ENCODE measurements at places on chromosomes 3 and 15. TPM values are rescaled to one million over a fixed set of nuclear protein-coding genes. Genes with fewer than 3 reads are reported as not detected.

SFMBT1 gene
- total RNA-seq: 8.0 TPM

DNA sequence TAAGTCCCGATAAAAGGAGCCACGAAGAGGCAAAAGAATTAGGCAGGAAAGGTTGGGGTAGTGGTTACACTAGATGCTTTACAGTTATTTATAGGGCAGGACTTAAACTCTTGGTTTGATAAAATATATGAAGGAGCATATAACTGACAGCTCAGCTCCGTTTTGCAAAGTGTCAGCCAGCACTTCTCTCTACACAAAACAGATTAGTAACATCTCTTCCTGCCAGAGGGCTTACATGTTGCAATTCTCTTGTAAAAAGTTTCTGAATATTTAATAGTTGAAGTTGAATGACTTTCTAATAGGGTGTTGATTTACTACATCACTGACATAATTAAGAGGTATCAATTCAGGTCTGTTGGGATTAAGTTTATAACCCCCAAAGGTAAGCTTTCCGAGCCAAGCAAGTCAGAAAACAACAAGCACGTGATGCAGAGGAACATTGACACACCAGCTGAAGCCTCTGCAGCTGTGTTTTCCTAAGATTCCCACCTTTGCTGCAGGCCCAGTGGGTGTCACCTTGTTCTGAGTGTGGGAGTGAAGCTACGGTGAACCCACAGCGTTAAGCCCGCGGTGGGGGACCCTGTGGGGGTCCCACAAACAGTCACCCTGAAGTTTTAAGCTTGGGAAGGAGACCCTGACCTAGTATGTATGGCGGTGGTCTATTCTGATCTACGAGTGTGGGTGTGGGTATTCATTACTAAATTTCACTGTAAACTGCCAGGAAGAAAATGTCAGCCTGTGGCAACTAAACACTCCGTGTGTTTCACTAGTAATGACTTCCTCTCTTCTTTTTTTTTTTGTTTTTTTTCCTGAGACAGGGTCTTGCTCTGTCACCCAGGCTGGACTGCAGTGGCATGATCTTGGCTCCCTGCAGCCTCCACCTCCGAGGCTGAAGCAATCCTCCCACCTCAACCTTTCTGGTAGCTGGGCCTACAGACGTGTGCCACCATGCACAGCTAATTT, 22.0 kb upstream of the ATP13A3 start:
- H3K4me1 ChIP-seq: peaks cover 43% of the 10 kb centered on the region
- H3K27me3 ChIP-seq: no peaks in the 10 kb centered on the region
- no peak overlapping the region for H3K27ac ChIP-seq

- peak overlapping the region; percentile 60 for H3K4me3 ChIP-seq
- H3K27ac ChIP-seq: peak overlapping the region; percentile 89
- peaks cover 13% of the 10 kb centered on the region for H3K36me3 ChIP-seq
- H3K27me3 ChIP-seq: no peaks in the 10 kb centered on the region
- DNase-seq: no peak
Measured at GRCh38 chr3:147397155-147397874, 9.0 kb downstream of the ZIC4 start.

DNA sequence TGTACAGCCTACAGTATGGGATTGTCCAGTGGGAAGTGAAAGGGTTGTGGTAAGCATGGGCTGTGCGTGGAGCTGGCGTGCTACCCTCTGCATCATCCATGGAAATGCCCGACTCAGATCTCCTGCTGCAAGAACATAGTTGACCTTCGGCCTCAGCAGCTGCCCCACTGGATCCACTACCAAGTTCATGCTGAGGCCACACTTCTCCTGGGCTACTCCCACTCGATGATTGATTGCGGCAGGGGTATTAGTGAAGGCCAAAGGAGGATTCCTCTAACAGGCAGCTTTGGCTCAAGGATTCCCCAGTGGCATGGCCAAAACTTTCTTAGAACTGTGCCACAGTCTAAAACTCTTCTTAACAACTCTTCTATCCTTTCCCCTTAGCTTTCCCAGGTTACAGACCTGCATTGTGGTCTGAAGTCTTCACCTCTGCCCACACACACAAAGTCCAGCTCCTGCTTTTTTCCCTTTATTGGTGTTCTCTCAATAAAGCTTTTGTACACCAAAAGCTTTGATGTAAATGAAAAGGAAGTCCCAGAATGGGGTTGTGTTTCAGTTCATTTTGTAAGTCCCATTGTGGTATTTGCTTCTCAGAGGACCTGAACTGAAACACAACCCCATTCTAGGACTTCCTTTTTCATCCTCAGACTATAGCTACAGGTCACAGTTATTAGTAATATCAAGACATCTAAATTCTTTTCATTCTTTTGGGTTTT, 4.9 kb upstream of the TBC1D5 start:
- H3K4me1 ChIP-seq: peaks cover 12% of the 10 kb centered on the region
- no peak overlapping the region for H3K4me3 ChIP-seq
- no peak for DNase-seq
- H3K36me3 ChIP-seq: no peaks in the 10 kb centered on the region
- H3K27ac ChIP-seq: no peak overlapping the region

GRCh38 chr3:73602170-73602569, 22.6 kb downstream of the PDZRN3 start:
- no peak overlapping the region for H3K27ac ChIP-seq
- H3K4me1 ChIP-seq: peaks cover 31% of the 10 kb centered on the region
- no peak overlapping the region for H3K4me3 ChIP-seq
- peaks cover 17% of the 10 kb centered on the region for H3K36me3 ChIP-seq
- no peaks in the 10 kb centered on the region for H3K27me3 ChIP-seq

DNA sequence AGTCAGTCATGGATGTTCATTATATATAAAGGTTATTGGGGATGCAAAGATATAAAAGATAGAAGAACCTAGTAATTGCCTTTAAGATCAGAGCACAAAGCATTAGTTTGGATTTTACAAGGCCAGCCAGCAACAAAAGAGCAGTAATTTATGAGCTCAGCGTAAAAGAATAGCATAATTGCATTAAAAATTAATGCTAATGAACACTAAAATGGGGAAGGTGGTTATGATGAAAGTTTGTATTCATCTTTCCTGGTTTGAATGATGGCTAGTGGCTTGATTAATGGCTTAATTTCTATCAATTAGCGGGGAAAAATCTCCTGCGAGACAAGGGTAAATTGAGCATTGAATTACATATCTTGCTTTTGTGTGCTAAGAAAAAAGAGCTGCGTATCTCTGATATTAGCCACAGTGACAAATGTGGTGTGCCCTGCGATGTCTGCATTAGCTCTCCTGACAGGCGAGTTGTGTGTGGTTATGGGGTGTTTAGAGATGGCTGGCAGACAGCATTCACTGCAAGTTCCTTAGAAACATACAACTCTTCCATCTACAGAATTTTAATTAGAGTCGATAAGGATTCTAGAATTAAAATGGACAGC, 42.8 kb upstream of the MLF1 start:
- no peak overlapping the region for H3K27ac ChIP-seq
- no peak for DNase-seq

- H3K4me1 ChIP-seq: peaks cover 14% of the 10 kb centered on the region
- no peaks in the 10 kb centered on the region for H3K27me3 ChIP-seq
- H3K27ac ChIP-seq: no peak overlapping the region
- no peak overlapping the region for H3K4me3 ChIP-seq
- no peaks in the 10 kb centered on the region for H3K36me3 ChIP-seq
Measured at GRCh38 chr3:171237009-171237385, 210.5 kb upstream of the SLC2A2 start.

- no peaks in the 10 kb centered on the region for H3K4me1 ChIP-seq
- DNase-seq: no peak
- H3K4me3 ChIP-seq: no peak overlapping the region
- H3K27ac ChIP-seq: no peak overlapping the region
Measured at GRCh38 chr3:32082721-32083120, 23.7 kb upstream of the GPD1L start.

DNA sequence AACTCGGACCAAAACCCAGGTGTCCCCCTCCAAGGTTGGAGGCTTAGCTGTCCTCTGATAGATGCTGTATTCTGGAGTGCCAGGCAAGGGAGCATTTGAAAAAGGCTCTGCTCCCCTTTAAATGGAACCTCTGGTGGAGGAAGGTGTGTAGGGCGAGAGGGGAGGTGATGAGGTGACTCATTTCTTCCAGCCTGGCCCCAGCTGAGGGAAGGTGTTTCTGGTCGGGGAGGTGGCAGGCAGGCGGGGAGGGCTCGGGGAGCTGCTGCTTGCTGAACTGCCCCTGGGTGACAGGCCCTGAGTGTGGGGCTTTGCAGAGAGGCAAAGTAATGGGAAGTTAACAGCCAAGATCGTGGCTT, 18.8 kb downstream of the PSTPIP1 start:
- no peaks in the 10 kb centered on the region for H3K4me1 ChIP-seq
- H3K27me3 ChIP-seq: peaks cover 3% of the 10 kb centered on the region
- no peaks in the 10 kb centered on the region for H3K36me3 ChIP-seq
- DNase-seq: no peak
- no peak overlapping the region for H3K4me3 ChIP-seq

DNA sequence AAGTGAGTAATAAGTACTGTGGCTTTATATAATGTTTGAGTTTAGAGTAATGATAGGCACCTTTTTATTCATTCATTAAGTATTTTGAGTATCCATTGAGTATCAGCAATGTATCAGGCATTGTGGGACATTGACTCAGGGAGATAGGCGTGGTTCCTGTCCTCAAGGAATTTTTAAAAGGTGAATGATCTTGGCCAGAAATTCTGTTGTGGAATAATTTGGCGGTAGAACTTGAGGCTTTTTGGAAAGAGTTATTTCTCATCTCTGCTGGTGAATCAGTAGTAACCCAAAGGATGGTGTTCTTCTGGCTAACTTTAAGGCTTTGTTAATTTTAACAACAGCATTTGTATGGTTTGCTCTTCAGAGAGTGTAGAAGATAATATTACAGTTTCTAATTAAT, 2.0 kb downstream of the RAB7A start:
- DNase-seq: no peak
- peak overlapping the region; percentile 81 for H3K27ac ChIP-seq
- peak overlapping the region; percentile 93 for H3K4me3 ChIP-seq

- H3K4me3 ChIP-seq: no peak overlapping the region
- H3K27ac ChIP-seq: no peak overlapping the region
- peaks cover 10% of the 10 kb centered on the region for H3K4me1 ChIP-seq
- no peak for DNase-seq
Measured at GRCh38 chr3:45681846-45682245, 7.3 kb upstream of the SACM1L start.
